ENCODE measurements at places on chromosomes 6 and 20.

DNA sequence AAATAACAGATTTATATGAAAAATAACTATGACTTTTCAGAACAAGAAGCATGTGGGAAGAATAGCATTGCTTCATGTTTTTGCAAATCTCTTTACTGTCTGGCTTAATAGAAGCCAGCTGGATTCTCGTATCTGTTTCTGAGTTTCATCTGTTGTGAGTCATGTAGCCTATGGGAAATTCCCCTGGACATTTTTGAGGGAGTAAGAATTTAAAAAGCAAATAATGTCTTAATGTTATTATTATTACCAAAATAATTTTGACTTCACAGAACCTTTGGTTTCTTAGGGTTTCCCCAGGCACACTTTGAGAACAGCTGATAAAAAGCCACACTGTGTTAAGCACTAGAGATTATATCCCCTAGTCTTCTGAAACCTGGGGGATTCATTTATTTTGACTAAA lies 75.8 kb downstream of the SYCP2L start:
- DNase-seq: no peak

DNA sequence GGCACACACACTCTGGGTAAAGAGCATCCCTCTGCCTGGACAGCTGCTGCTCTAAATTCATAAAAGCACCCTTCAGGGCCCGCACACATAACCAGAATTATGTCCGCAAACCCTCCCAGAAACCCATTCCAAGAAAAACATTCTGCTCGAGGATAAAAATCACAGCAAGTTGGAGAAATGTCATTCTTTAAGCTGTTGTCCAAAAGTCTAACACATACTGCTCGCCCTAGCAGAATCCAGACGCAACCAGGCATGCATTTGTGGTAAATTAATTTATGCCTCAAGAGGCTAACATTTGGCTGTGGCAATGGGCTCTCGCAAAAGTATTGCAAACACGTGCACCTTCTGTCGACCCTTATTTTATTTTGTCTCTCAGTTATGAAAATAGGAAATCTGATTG lies 116.1 kb upstream of the INSM1 start:
- no peak for DNase-seq

- no peak for DNase-seq
These were observed 96.2 kb downstream of the OTOR start for GRCh38 chr20:16844406-16844805.

- DNase-seq: no peak
These were observed 14.8 kb downstream of the DDX43 start for GRCh38 chr6:73409395-73409794.

- DNase-seq: no peak
These were observed 646 bp upstream of the CPNE5 start for GRCh38 chr6:36839749-36840431.

GRCh38 chr6:30782425-30783014 lies 38.2 kb upstream of the IER3 start:
- DNase-seq: no peak

DNA sequence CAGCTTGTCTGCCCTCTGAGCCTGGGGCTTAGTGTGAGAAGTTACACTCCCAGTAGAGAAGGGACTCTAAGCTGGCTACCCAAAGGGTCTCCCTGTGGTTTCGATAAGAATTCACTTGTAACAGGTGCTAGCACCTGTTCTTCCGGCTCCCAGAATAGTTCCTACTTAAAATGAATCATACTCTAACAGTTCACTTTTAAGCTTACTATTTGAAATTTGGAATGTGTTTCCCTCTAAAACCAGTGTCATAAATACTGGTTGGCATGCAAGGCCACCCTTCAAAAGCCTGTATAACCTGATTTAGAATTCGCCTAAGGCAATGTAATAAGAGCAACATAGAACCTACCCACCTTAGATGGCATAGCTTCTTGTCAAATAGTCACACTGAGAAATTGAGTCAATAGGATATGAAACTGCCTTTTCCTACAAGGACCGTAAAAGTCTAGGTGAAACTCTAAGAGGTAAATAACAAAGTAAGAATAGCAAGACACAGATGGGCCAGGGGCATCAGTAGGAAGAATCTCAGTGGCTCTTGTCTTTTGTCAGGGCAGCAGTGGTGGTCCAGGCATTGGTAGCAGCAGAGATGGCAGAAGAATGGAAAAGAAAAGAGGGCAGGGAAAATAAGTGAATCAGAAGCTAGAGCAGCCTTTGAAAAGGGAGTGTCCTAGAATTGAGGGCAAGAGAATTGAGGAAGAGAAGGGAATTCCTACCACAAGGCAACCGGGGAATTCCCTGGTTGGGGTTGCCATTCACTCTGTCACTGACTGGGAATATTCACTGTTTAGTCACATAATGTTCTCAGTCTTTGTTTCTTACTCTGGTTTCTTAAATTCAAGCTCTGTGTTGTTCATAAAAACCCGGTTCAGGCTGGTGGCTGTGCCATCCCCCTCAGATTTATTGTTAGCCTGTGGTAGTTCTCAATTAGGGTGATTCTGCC lies 91.5 kb downstream of the HIVEP2 start:
- no peak for DNase-seq

DNA sequence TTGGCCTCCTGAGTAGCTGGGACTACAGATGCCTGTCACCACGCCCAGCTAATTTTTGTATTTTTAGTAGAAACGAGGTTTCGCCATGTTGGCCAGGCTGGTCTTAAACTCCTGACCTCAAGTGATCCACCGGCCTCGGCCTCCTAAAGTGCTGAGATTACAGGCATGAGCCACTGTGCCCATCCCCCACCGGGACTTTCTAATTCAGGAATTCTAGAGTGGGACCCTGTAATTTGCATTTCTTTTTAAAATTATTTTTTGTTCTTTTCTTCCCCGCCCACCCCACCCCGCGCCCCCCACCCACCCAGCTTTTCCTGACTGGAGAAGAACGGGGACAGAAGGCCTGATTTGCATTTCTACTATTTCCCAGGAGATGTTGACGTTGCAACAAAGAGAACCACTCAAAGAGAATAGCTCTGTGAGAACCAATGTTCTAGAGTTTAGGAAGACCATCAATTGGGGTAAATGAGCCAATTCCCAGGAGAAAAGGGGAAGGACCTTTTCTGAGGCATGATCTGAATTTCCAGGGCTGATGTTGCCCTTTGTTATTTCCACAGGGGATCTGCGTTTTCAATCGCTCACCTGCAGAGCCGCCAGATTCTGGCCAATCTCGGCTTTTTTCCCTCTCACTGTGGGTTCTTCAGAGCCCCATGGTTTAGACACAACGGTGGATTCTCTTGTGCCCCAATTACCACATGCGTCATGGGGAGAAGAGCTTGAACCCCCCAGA lies 33.2 kb upstream of the TFAP2C start:
- DNase-seq: peak; percentile 82
